CD4-positive, alpha-beta T cell treated with Interleukin-10 for 1 hour (primary cell): ENCODE measurements at places on chromosomes 12 and 14.
A peak's percentile ranks its signal among the peaks of the same experiment; 100 is the strongest.

GRCh38 chr12:55019784-55020183 is at the start of gene NEUROD4:
Gene NEUROD4, plus strand, starts transcription at chr12:55019974. Its CDS starts 6,466 bp downstream, at chr12:55026440.
- DNase-seq: peak; percentile 18

DNA sequence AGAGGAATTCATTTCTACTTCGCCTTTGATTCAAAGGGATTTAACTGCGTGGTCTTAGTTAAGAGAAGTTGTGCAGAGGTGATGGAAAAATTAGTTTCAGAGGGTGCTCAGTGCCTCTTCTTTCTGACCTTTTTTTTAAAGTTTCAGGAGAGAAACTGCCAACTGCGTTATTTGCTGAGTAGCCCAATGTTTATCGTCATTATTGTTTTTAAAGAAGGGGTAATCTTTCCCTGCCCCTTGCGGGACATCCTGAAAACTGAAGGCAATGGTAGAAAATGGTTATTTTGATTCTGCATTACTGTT is 11.0 kb downstream of the OTX2 start:
- DNase-seq: no peak

- no peak for DNase-seq
Observed at GRCh38 chr12:12086362-12086761, 15.6 kb downstream of the BCL2L14 start.

DNA sequence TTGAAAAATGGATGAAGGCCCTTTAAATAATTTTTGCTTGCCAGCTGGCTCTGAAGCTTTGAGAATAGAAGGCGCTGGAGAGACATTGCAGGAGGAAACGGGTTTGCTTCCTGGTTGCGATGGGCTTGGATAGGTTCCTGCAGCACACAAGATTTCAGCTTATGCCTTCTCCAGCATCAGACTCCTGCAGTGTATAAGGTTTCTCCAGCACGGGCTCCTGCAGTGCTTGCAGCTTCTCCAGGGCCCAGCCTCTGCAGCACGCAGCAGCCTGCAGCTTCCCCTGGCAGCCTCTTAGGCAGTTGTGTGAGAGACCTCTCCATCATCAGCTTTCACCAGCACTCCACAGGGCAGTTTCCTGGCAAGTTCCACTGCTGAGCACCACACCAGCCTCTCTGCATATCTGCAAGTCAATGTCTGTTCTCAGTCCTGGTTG is 78.7 kb upstream of the ZDHHC17 start:
- DNase-seq: no peak

DNA sequence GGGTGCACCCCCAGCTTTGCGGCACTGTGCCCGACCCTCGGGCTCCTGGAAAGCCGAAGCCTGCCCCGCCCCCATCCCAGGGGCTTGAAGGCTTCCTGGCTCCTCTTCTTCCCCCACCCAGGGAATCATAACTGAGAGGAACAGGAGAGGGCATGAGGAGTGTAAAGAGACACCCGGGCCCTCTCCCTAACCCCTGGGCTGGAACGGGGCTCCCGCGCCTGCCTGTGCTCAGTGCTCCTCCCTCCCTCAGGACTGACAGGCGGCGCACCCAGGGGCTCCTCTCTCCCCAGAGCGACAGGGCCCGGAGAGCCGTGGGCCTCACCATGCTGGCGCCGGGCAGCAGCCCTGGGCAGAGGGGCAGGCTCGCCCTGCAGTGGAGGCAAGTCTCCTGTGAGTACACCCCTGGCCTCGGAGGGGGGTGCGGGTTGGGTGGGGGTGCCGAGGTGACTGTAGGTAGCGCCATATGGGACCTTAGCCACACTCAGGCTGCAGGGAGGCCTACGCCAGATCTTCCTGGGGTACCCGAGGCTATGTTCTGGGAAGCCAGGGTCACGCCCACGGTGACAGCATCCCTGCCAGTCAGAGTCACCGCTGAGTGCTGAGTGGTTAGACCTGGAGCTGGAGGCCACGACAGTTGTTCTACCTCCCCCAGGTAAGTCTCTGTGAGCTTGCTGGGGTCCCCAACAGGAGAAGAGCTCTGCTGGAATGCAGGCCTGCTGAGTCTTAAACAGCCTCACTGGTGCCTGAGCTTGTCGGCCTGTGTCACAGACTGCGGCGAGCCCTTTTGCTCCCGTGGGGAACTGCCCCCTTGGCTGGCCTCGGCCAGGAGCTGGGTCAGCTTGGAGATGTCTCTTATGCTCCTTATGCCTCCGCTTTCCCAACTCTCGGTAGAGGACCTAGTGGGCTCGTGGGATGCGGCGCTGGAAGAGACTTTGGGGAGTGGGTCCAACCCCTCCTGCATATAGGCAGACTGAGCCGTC is 7.8 kb downstream of the LRTM2 start:
- DNase-seq: no peak

DNA sequence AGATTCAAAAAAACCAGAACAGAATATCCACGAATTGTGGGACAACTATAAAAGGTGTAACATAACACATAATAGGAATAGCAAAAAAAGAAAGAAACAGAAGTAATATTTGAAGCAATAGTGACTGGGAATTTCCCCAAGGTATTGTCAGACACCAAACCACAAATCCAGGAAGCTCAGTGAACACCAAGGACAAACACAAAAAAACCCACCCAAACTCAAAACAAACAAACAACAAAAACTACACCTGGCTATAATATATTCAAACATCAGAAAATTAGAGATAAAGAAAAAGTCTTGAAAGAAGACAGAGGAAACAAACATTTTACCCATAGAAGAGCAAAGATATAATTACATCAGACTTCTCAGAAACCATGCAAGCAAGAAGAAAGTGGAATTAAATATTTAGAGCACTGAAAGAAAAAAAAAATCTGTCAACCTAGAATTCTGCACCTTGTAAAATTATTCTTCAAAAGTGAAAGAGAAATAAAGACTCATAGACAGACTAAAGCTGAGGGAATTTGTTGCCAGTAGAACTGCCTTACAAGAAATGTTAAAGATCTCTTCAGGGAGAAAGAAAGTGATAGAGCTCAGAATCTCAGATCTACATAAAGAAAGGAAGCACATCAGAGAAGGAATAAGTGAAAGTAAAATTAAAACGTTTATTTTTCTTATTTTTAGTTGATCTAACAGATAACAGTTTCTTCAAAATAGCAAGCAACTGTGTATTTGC is 12.1 kb upstream of the HMGA2 start:
- DNase-seq: no peak
